ENCODE measurements at places on chromosomes 1 and 21. TPM values are rescaled to one million over a fixed set of nuclear protein-coding genes. Genes with fewer than 3 reads are reported as not detected.

Gene LYPLAL1
- 43.9 TPM for total RNA-seq

Gene RIPK4
- 0.15 TPM for total RNA-seq

Gene CFAP74
- total RNA-seq, result 0.11 TPM

GRCh38 chr1:158045639-158046038, 52.2 kb downstream of the KIRREL1 start:
- H3K36me3 ChIP-seq, result no peaks in the 10 kb centered on the region
- H3K4me3 ChIP-seq, result no peak overlapping the region
- peak; percentile 78 for DNase-seq
- no peak overlapping the region for H3K27ac ChIP-seq

Gene INTS3
- 49.5 TPM for total RNA-seq

DNA sequence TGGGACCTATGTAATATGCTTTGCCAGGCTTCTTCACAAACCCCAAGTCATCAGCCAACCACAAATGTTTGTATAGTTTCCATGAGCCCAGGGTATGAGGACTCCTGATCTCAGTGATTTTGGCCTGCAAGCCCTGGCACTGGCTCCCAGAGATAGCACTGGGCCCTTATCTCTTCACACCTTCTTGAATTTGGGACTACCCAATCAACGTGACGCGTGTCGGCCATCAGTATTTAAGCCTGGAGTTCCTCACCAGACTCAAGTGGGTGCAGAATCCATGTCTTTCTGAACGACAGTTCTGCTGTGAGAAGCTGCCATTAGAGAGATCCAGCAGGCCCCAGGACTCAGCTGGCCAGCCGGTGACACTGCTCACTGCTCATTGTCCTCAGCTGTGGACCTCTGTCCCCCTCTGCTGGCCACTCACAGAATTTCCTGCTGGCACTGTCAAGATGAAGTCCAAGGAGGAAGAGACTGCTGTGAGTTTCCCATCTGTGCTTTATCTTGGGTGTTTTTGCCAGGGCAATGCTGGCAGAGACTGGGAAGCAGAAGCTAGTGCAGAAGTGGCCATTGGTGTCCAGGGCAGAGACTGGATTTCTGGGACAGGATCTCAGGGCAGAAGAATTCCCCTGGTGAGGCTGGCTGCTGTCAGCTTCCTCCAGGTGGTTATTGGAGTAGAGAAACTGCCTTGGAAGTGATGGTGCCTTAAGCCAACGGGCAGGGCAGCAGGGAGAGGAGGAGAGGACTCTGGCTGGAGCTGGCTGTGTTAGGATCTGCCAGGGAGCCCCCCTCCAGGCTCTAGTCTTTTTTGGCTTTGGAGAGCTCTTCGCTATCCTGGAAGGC, 28.4 kb downstream of the TMCC2 start:
- H3K27me3 ChIP-seq, result no peaks in the 10 kb centered on the region
- DNase-seq, result peak; percentile 90
- H3K4me1 ChIP-seq, result peaks cover 22% of the 10 kb centered on the region
- H3K36me3 ChIP-seq, result no peaks in the 10 kb centered on the region

GRCh38 chr1:27816921-27817630, 13.5 kb upstream of the PPP1R8 start:
- no peak overlapping the region for H3K4me3 ChIP-seq
- peak; percentile 9 for DNase-seq
- H3K27ac ChIP-seq, result peak overlapping the region; percentile 51
- H3K27me3 ChIP-seq, result no peaks in the 10 kb centered on the region

DNA sequence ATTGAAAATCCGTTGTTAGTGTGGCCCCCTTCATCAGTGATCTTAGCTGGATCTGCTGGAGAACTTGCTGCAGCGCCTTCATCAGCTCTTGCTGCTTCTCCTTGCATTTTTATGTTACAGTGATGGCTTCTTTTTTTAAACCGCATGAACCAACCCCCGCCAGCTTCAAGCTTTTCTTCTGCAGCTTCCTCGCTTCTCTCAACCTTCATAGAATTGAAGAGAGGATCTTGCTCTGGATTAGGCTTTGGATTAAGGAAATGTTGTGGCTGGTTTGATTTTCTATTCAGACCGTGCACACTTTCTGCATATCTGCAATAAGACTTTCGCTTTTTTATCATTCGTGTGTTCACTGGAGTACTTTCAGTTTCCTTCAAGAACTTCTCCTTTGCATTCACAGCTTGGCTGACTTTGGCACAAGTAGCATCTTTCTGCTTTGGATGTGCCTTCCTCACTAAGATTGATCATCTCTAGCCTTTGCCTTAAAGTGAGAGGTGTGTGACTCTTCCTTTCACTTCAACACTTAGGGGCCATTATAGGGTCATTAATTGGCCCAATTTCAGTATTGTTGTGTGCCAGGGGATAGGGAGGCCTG, 13.1 kb downstream of the RNF187 start:
- no peaks in the 10 kb centered on the region for H3K27me3 ChIP-seq
- no peak for DNase-seq
- no peak overlapping the region for H3K4me3 ChIP-seq
- no peaks in the 10 kb centered on the region for H3K36me3 ChIP-seq
- no peak overlapping the region for H3K27ac ChIP-seq

Gene PLA2G5
- 1.8 TPM for total RNA-seq

DNA sequence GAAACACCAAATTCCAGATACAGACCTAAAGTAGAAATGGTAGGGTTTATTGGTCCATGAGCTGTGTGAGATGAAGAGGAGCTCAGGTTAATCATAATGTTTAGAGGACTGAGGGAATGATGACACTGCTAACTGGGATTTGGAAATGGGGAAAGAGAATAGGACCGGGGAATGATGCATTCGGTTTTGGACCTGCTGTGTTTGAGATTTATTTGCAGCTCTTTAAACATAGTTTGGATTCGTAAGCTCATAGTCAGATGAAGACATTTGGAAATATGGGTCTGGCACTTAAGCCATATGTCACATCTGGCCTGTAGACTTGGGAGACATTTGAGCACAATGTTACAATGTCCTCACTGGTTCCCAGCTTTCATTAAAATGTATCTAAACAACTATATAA, 127.9 kb upstream of the DUSP10 start:
- H3K4me1 ChIP-seq, result no peaks in the 10 kb centered on the region
- no peaks in the 10 kb centered on the region for H3K36me3 ChIP-seq
- no peak for DNase-seq
- H3K27ac ChIP-seq, result no peak overlapping the region

Measured in adrenal gland (tissue), 19 donors.